ENCODE measurements at places on chromosomes 3 and 15.

DNA sequence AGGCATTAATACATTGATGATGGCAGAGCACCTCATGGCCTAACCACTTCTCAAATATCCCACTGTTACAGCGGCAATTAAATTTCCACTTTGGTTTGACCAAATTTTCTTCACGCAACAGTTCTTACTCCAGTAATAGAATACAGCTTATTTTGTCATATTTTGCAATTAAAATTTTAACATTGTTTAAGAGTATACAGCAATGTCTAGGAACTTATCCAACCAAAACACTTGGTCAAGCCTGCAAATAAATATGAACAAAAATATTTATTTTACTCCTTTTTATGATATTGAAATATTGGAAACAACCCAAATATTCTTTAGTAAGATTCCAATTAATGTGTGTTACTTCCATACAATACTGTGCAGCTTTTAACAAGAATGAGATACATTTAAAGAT lies 45.3 kb upstream of the C3orf80 start:
- no peak for DNase-seq

DNA sequence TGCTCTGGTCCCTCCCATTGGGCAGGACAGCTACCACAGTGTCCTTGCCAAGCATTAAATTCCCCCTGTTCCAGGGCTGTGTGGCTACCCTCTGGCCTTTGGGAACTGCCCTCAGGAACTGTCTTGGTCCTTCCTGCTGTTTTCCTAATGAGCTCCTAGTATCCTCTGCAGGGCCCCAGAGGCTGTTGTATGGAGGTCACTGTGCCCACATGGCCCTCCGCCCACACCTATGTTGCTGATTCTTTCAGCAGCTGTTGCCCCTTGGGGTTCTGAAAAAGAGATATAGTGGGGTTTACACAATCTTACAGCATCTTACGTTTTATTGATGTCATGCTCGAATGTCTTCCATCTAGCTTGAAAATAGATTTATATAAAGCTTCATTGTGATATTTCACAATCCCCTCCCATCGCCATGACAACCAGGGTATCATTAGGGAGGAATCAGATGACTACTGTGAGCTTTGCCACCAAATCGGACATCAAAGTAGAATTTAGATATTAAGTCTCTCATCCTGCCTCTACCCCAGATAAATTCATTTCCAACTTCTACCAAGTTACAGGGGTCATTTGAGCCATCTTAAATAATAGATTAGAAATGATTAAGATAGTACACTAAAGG lies 97.1 kb upstream of the NR2E3 start:
- DNase-seq, result no peak

DNA sequence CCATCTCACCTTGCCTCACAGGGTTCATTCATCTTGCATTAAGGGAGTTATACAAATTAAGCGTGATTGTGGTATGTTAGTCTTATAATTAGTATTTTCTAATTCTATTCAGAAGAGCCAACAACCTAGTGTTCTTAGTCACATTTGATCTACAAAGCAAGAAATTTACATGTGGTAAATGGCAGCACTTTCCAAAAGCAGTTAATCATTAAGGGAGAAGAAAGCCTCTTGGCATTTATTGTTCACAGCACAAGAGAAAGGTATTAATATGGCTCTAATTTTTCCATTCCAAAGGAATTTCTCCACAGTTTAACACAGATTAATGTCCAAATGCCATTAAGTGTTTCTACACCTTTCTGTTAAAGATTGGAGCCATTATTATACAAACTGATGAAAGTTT lies 1077.1 kb downstream of the ZPLD1 start:
- no peak for DNase-seq

GRCh38 chr15:66017792-66018487 lies 148.6 kb downstream of the RAB11A start:
- no peak for DNase-seq

DNA sequence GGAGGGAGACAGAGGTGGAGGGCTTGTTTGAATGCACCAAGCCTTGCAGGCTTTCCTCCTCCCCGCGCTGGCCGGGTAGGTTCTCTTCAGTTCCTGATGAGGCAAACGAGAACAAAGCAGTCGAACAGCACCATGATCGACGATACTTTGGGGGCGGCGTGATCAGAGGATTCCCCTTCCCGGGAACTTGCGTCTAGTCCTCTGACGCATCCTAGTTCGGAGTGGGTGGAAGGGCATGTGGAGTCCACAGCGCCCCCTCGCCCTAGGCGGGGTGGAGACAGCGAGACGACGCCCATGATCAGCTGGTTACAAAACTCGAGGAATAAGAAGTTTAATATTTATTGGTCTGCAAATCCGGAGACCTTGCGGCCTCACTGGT lies 452 bp upstream of the SV2B start:
- DNase-seq, result no peak

DNA sequence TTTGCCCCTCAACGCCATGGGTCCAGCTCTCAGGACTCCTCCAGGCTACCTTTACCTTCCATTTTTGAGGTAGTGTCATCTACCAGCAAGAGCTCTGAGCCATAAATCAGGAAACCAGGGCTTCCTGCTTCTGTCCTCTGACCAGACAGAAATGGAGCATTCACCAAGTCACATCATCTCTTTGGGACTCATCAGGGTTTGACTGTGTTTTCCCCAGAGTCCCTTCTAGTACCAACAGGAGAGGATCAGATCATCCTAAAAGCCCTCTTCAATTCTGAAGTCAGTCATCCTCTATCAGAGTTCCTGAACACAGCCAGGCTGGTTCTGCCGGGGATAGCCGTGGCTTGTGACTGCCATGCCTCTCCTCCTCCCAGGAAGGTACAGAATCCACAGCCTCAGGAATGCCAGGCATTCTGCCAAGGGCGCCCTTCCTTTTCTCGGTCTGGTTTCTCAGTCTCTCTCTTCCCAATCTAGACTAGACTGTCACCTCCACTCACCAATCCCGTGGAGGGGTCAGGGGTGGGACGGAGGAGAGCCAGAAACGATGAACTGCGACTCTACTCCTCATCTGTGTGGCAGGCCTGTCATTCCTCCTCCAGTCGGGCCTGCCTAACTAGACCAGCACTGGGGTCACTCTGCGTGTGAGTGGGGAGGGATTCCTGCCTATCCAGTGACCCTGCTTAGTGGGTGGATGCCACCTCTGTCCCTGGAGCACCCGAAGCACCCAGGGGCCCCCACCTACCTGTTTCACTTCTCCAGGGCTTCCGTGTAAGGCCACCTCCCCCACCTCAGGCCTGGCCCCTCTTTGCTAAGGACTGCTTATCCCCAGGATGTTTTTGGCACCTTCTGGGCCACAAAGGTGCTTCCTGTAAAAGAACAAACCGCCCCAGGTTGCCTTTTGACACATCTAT lies 30.9 kb downstream of the CCNL1 start:
- no peak for DNase-seq

DNA sequence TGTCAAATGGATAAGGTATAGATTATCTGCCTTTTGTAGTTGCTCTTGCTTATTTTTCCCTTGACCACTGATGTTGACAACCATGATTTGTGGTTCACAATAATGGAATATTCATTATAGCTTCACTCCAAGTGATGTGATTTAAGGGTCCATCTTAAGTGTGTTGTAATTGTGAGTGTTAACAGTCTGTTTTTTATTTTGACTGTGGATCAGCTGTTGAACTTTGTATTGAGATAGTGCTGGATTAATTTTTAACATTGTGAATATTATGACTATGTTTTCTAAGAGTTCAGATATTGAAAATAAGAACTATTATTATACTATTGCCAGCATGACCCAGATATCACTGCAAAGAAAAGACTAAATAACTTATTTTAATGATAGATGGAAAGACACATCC lies 8.6 kb upstream of the GASK1A start:
- no peak for DNase-seq
